ENCODE measurements at places on chromosomes 6 and 20.

DNA sequence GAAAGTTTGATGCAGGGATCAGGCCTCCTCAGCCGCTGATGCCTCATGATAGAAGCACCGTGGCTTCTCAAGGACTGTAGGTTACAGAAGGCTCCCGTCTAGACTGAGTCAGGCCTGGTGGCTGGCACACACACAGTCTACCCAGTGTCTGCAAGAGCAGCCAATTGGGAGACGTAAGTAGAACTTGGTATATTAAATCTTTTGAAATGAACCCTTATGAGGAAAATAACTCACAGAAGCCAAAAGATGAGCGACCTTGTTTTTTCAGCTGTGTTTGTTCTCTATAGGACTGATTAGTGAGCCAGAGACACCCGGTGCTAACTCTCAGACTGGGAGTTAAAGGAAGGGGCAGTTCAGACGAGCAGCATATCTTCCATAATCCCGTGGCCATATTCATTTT, 5.9 kb upstream of the PDE10A start:
- no peak for DNase-seq

- no peak for DNase-seq
Measured at GRCh38 chr6:69863766-69864165, 2.6 kb upstream of the COL19A1 start.

GRCh38 chr20:53087037-53087777, 115.0 kb downstream of the TSHZ2 start:
- no peak for DNase-seq

- no peak for DNase-seq
Measured at GRCh38 chr6:119307056-119307455, 42.5 kb downstream of the MAN1A1 start.

DNA sequence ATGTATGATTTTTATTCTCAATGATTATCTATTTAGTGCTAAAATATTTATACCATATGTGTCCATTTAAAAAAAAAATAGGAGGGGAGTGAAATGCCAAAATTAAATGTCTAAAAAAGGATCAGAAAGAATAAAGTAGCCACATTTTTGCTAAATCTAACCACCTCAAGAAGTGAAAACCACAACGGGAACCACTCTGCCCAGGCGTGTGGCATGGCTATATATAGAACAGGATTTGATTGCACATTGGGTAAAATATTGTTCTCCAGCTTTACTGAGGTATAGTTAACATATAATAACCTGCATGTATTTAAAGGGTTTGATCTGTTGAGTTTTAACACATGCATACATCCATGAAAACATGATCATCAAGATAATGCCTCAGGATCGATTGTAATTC, 19.0 kb upstream of the AFDN start:
- DNase-seq: no peak

DNA sequence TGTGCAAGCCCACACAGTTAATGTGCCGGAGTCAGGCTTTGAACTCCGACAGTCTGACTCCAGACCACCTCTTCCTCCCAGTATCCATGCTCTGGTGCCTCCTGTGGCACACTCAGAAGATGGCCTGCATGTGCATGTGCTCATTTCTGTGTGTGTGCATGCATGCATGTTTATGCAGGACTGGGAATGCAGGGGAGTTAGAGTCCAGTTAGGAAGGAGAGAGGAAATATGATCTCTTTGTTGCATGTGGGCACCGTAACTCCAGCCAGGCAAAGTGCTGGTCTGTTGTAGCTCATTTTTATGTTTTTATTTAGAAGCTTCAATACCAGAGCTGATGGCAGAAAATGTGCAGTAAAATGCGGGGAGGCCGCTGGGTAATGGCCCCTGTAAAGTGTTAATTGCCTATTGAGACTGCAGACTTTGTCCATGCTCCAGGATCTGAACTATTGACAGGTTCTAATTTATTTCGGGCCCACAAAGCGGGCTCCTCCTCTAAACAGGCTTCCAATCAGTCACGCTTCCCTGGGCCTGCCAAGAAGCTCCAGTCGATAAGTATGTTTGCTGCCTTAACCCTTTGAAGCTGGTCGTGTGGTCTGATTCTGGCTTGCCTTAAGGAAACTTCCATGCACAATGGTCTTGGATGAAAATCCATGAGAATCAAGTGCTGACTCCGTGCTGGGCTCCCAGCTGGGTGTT, 248.3 kb downstream of the DHX35 start:
- no peak for DNase-seq

GRCh38 chr6:144714021-144714712, 429.0 kb downstream of the UTRN start:
- DNase-seq: no peak

DNA sequence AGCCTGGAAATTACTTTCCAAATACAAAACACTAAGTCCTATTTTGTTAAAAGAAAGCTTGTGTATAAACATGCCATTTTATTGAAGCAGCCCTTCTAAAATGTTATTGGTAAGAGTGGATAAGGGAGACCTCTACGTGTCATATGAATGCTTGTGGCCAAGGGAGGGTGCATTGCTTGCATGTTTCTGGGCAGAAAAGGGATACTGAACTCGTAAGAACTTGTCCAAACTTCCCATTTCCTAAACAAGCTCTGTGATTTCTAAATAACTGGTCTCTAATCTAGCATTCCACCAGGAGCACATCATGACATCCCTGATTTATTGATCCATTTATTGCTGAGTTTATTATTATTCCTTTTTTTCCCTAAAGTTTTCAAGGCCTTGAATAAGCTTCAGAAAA, 474.1 kb downstream of the CD109 start:
- DNase-seq: no peak

DNA sequence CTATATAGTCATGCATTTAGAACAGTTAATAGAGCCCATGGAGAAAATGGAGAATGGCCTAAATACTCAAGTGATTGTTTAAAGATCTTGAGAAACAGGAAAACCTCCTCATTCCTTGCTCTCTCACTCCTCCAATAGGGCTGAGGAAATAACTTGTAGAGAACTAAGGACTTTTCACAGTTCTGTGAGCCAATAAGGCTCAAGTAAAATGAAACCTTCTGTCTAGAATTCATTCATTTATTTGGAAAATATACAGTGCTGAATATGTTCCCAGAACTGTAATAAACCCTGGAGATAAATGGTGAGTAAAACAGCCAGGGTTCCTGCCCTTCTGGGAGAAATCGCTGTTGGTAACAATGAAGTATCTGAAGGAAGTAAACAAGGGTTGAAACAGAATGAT, 35.3 kb downstream of the ELOVL2 start:
- no peak for DNase-seq
